ENCODE measurements at places on chromosomes 13 and 19.

DNA sequence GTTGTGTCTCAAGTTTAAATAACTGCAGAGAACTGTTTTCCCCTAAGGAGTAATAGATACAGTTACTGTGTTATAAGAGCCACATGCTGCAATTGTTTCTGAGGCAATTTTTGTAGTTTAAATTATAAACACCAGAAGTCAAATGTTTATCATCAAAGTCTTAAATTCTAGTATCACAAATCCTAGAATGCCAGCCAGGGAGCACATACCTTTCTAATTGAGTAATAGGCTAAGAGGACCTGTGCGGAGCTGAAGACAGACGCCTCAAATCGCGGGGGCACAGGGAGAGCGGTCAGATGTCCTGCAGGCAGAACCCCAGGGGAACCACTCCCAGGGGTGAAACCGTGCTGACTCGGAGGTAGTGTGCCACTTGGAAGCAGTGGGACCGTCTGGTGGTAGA, 65.2 kb upstream of the TNFRSF19 start:
- DNase-seq = no peak

- no peak for DNase-seq
Measured at GRCh38 chr19:11198769-11199424, 1.6 kb upstream of the KANK2 start.

GRCh38 chr13:80973721-80974120, 632.8 kb upstream of the SPRY2 start:
- DNase-seq = no peak

DNA sequence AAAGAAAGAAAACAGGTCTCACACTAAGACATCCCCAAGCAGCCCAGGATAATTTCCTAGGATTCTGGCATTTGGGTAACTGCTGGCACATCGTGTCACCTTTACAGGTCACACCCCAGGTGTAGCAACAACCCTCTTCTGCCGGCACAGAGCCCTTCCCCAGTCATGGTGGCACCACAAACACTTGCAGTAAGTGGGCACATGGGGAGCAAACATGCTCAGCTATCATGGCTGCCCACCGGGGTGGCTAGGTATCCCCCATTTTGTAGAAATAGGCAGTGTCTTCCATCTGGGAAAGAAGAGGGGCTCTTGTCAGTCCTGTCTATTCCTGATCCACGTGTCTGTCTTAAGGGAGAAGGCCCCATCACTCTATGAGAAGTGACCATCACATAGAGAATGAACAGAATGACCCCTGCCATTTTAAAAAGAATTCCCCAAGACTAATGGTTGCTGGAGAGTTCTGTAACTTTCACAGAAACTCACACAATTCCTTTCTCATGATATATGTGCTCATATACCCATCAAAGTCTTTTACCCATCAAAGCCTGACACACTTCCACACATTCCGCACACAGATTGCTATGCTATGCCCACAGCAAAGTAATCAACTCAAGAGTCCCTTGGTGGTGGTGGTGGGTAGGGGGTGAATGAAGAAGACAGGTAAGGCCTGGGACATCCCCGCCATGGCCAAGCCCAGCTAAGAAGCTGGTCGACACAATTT, 33.3 kb downstream of the BRD4 start:
- no peak for DNase-seq

- DNase-seq = no peak
Measured at GRCh38 chr19:11673608-11674041, 65.1 kb downstream of the ZNF823 start.

DNA sequence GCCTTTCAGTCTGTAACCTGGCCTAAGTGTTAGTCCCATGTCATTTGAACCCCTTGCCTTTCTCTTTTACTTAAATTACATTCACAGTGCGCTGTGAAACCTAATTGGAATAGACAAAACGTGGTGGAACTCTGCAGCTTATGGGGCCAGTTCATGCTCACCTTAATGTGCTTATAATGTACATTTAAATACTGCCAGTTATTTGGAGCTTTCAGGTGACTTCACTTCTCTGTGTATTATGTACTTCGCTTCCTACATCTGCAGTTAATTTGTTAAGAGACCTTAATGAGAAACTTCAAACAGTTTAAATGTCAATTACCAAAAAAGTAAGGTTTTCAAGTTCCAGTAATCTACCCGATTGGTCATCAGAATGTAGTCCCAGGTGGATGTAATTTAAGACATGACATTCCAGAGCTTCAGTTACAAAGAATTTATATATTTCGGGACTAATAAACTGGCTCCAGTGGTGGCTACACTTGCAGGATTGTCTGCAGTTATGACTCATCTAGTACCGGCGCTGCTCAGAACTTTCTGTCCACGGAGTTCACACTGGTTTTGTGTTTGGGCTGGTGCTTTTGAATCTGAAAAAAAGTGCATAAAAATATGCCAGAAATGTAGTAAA, 125.3 kb downstream of the TM9SF2 start:
- no peak for DNase-seq

Data from Kasumi-1 (cell line).